ENCODE measurements at places on chromosomes 7 and 10.

GRCh38 chr10:75150656-75151055, 39.2 kb downstream of the SAMD8 start:
- DNase-seq: no peak

GRCh38 chr10:93630625-93631557, 18.6 kb downstream of the PDE6C start:
- peak; percentile 14 for DNase-seq

DNA sequence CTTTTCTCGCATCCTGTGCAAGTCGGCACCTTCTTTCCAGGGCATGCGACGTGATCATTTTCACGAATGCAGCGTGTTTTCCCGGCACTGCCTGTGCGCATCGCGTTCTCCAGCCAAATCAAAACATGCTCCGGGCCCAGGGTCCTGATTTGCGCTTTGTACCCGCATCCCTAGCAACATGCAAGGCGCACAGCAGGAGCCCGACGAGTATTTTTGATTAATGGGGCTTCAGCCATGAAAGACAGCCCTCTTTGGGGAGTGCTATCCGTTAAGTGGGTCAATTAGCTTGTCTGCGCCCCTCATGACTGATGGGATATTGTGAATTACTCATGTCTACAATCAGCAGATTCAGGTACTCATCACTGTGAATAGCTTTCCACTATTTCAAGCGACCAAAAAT, 243.3 kb upstream of the RNF32 start:
- no peak for DNase-seq

DNA sequence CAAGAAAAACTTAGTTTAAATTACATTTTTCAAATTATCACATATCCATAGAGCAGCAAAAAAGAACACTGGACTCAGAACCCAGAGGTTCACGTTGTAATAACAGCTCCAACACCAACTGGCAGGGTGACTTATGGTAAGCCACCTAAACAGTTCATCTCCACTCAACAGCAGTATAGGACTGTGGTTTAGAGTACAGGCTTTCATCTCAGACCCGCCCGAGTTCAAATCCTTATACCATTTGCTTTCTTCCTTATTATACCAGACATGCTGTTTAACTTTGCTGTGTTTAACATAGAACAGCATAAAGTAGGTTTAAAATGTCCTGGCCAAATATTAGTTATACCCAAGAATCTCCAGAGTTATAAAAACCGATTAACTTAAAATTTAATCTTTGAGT, 97.9 kb downstream of the ARHGAP21 start:
- no peak for DNase-seq

DNA sequence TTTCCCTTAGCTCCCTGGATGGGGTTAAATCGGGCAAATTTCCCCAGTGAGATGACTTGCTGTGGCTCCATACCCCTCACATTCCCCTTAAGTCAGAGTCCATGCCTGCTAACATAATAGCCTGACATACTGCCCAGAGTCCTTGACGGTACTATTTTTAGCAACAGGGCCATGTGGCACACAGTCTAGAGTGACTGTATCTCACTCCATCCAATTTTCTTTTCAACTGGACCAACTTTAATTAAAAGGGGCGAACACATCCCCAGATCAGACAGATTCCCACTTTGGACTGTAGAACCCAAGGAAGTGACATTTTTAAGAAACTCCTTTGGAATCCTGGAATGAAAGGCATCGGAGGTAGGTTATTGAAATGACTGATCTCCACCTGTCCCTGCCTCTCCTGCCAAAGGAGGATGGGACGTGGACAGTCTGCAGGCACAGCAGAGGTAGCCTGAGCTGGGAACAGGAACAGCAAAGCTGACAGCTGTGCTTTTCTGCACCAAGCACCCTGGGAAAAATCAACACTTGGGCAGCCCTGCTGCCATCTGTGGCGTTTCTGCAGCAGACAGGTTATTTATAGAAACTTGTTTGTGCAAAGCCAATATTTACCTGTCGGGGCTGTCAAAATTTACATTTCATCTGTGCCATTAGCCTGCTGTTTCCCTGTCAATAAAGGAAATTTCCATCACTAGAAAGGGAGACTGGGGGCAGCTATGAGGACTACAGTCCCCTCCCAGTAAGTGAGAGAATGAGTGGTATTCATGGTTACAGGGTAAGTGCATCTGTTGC, 221.5 kb upstream of the AOAH start:
- DNase-seq: peak; percentile 86

GRCh38 chr7:92226981-92227380, 18.7 kb downstream of the KRIT1 start:
- no peak for DNase-seq

DNA sequence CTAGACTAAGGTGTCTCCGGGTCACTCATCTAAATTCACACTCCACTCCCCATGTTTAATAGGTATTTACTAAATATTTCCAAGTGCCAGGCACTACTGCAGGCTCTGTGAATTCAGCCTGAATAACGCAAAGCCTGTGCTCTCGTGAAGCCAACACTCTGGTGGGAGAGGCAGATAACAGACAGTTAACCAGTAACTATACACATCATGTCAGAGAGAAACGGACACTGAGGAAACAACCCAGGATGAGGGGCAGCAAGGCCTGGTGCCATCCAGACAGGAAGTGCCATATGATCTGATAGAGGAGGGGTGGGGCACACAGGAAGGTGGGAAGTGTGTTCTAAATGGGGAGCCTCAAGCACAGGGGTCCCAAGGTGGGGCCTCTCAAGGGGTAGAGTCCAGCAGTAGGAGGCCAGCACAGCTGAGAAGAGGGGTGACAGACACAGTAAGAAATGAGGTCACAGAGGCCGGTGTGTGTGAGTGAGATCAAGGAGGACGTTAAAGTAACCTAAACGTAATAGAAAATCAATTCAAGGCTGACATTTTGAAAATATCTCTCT, 85.3 kb downstream of the LARP4B start:
- no peak for DNase-seq

DNA sequence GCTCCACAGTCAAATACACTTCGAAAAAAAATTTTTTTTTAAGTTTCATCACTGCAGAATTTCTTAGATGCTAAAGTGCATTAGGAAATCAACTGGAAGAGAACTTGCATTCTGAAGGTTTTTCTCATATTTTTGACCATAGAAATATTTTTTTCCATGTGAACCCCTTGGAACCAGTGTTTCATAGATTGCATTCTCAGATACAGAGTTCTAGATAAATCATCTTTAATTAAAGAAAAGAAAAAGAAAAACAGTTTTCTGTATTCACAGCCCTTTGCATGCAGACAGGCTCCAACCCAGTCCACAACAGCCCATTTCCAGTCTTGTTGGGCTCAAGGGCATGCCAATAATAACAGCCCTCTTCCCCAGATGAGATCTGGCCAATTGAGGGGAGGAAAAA, 75.5 kb upstream of the RPA3 start:
- DNase-seq: no peak

GRCh38 chr10:72687035-72687434, 4.9 kb upstream of the MCU start:
- DNase-seq: no peak

DNA sequence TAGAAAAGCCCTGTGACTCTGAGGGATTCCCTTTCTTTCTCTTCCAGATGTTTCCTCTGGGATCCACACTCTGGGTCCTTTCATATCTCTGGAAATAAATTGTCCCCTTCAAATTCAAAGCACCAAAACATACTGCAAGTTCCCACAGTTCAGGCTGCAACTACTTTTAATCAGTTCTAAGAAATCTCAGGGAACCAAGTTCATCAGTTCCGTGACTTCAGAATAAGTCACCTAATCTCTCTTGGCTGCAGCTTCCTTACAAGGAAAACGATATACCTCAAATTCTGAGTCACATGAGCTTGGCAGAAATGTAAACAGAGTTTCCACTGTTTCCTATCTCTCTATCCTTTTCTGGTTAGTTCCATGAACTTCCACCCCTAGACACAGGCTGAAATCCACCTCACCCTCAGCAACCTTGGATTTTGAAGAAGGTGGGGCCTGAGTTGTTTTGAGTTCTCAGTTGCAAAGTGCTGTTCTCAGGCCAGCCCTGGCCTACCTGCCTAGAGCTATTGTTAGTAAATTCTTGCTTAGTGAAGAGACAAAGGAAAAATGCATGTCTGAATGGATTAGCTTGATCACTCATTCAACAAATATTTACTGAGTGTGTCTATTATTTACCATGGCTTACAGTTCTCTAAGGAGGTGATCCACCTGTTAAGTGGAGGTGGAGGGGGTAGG, 59.3 kb upstream of the IL6 start:
- DNase-seq: peak; percentile 27

GRCh38 chr7:43869867-43870240, 537 bp upstream of the MRPS24 start:
- peak; percentile 40 for DNase-seq

GRCh38 chr10:34475274-34475646, 339.8 kb downstream of the PARD3 start:
- no peak for DNase-seq

GRCh38 chr7:49333180-49333881, 409.0 kb downstream of the CDC14C start:
- DNase-seq: no peak

- no peak for DNase-seq
These were observed 710.2 kb upstream of the POM121L12 start for GRCh38 chr7:52325237-52325636.

GRCh38 chr7:108002726-108003598, at the start of gene LAMB1:
Gene LAMB1, minus strand, starts transcription at chr7:108003161. Its CDS starts 276 bp downstream, at chr7:108002885.
- peak; percentile 83 for DNase-seq

- no peak for DNase-seq
These were observed 34.6 kb downstream of the ZEB1 start for GRCh38 chr10:31353574-31353973.

DNA sequence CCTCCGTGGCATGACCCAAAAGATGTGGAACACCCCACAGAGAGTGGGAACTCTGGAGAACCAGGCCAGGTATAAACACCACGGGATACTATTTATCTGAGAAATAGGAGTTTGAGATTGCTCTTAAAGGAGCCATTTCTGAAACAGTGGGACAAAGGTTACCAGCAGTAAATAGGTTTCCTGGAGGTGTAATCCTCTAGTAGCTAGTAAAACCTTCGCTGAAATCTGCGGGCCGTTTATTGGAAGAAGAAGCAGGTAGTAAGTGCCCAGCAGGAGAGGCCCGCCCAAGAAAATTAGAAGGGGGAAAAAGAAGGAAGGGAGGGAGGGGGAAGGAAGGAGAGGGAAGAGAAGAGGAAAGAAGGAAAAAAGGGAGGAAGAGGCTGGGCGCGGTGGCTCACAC, 51.6 kb downstream of the CHST3 start:
- DNase-seq: no peak

- no peak for DNase-seq
These were observed 52.6 kb downstream of the INPP5A start for GRCh38 chr10:132590094-132590751.

- no peak for DNase-seq
These were observed 8.5 kb downstream of the H2BK1 start for GRCh38 chr7:151201751-151202150.

GRCh38 chr7:55050281-55050680, 31.5 kb downstream of the EGFR start:
- no peak for DNase-seq

GRCh38 chr7:69430384-69431021, 167.8 kb upstream of the AUTS2 start:
- no peak for DNase-seq

DNA sequence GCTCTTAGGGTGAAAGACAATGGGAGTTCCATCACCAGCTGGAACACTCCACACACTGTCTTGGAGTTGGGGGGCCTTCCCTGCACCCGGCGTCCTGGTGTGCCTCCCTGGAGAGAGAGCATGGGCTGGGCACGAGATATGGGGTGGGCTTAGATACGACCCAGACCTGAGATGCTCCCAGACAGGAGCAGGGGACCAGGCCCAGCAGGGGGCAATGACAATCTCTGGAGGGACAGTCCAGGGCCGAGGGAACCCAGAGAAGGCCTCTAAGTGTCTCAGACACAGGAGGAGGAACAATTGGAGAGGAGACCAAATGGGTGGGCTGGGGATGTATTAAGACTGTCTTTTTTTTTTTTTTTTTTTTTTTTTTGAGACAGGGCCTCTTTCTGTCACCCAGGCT, 40.0 kb downstream of the MYL10 start:
- no peak for DNase-seq

DNA sequence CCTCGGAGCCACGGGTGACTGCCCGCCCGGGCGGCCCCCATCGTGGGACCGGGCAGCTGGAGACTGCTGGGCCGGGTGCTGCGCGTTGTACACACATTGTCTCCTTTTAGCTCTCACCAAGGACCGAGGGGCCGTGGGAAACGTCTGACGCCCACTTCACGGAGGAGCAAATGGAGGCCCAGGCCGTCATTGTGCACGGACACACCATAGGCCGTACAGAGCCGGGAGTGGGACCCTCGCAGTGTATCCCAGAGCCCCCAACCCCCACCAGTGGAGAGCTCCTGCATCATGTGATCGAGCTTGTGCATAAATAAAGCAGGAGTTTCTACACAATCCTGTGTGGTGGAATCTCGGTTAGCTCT, 722 bp downstream of the DENND10 start:
- DNase-seq: peak; percentile 22

DNA sequence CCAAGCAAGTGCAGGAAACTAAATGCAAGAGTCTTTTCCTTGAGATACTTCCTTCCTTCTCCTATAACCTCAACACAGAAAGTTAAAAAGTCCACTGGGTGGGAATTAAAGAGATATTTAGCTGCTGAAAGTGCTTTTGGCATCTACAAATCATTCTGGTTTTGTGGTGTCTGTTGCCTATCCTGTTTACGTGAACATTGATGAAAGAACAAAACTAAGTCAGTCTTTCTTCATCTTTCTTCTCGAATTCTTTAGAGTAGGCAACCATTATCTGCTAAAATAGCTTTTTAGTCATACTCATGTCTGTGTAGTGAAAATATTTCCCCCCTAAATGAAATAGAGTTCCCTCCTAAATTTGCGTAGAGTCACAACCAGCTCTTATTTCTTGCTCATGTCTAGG, 838.6 kb downstream of the GATA3 start:
- DNase-seq: no peak

- no peak for DNase-seq
These were observed 67.9 kb downstream of the CABCOCO1 start for GRCh38 chr10:61730671-61731070.

DNA sequence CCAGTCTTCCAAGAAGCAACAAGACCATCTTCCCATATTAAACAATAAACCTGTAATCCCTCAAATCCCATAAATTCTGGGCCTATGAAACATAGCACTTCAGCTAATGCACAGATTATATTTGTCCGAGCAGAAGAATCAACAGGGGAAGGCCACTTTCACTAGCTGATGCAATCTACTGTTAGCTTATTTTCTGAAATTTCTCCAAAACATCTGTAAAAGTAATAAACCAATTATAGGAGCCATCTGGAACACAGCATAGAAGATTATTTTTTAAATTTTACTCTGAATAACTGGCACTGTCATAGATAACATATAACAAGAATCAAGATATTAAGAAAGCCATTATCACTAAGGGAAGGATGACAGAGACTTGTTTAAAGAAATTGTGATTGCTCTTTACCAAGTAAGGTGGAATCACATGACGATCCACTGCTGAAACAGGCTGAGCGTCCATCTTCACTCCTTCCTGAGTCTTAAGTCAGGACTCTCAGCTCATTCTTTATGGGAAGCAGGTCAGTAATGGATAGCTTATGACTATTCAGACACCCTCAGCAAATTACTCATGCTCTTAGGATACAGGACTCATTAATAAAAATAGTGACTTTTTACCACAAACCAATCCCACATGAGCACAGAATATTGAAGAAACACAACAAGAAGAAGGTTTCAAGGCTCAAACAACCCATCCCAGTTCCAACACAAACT, 719.5 kb downstream of the XPNPEP1 start:
- DNase-seq: no peak

Data from NCI-H146 (cell line).